EH (cell line): ENCODE measurements at places on chromosomes 5 and 9.

- peak; percentile 54 for DNase-seq
Observed at GRCh38 chr5:130034566-130035210, 130.4 kb downstream of the CHSY3 start.

GRCh38 chr5:40733879-40734563 is 21.7 kb downstream of the TTC33 start:
- DNase-seq: no peak

- no peak for DNase-seq
Observed at GRCh38 chr5:176608937-176609723, 826 bp downstream of the GPRIN1 start.

GRCh38 chr9:130320723-130321481 is 55.3 kb downstream of the HMCN2 start:
- no peak for DNase-seq

GRCh38 chr5:135821802-135822201 is 12.7 kb upstream of the SLC25A48 start:
- no peak for DNase-seq

DNA sequence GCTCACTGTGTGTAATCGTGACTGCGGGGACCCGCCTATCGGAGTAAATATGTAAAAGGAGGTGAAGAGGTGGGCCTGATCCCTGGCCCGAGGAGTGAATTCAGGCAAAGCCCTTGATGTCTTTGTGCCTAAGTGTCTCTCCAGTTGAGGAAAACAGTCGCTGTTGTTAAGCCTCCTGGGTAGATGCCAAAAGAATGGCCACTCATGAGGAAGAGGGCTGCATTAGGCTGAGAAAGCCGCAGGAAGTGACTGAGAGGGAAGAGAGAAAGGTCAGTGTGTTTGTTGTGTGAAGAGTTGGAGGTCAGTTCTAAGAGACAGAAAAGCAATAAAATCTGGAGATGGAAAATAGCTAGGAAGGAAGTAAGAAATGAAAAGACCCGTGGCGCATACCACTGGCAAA is 35.8 kb upstream of the PIP5K1B start:
- no peak for DNase-seq

- no peak for DNase-seq
Observed at GRCh38 chr9:86829496-86830046, 117.7 kb downstream of the GAS1 start.

DNA sequence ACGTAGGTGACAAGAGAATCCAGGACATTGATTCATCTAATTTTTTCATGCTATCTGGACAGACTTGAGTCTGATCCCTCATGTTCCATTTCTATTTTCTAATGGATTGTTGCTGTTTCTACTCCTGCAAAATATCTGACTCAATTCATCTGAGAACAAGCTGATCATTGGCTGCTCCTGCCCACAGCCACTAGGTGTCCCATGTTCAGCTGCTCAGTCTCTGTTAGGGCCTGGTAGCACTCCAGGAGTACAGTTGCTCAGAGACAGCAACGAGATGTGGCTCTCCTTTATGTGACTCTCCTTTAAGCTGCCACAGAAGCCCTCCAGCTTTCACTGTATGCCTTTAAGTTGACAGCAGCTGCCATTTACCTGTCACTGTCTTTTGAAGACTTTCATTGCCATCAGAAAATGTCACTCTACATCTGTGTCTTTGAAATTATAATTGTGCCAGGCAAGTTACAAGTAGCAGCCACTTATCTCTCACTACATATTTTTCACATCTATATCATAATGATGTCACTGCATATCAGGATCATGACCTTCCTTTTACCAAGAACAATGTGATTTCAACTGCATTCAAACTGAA is 1944.2 kb upstream of the NUDT12 start:
- DNase-seq: no peak

GRCh38 chr5:167576897-167577296 is 714.5 kb upstream of the WWC1 start:
- DNase-seq: no peak

GRCh38 chr5:156155598-156155997 is 171.4 kb upstream of the SGCD start:
- DNase-seq: no peak

- peak; percentile 76 for DNase-seq
Observed at GRCh38 chr9:113511856-113512761, 48.6 kb downstream of the RGS3 start.

DNA sequence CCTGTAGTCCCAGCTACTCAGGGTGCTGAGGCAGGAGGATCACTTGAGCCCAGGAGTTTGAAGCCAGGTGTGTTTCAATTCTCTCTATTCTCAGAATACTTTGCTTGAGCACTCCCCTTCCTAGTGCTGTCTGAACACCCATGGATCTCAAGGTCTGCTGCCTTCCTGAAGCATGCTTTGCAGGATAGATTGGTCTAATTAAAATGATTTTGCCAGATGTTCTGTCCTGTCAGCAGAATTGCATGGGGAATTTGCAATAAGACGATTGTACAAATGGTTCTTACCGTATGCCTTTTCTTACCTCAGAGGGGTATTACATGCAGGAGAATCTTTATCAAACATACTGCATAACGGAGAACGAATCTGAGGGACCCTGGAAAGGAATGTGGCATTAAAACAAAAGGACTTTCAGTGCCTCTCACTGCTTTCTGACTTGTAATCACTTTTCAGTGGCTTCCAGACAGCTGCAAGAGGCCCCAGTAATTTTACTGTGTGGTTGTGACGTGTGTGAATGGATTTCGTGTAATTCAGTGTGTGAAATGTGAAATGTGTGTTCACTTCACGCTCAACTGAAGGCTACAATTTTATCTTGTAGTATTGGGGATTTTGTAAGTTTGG is 587.2 kb upstream of the SEMA6A start:
- no peak for DNase-seq

GRCh38 chr9:35792024-35792813 is 828 bp downstream of the NPR2 start:
- DNase-seq: no peak

GRCh38 chr9:14250794-14251153 is 63.2 kb downstream of the NFIB start:
- no peak for DNase-seq

GRCh38 chr5:91150636-91151035 is 232.5 kb downstream of the ARRDC3 start:
- DNase-seq: no peak

DNA sequence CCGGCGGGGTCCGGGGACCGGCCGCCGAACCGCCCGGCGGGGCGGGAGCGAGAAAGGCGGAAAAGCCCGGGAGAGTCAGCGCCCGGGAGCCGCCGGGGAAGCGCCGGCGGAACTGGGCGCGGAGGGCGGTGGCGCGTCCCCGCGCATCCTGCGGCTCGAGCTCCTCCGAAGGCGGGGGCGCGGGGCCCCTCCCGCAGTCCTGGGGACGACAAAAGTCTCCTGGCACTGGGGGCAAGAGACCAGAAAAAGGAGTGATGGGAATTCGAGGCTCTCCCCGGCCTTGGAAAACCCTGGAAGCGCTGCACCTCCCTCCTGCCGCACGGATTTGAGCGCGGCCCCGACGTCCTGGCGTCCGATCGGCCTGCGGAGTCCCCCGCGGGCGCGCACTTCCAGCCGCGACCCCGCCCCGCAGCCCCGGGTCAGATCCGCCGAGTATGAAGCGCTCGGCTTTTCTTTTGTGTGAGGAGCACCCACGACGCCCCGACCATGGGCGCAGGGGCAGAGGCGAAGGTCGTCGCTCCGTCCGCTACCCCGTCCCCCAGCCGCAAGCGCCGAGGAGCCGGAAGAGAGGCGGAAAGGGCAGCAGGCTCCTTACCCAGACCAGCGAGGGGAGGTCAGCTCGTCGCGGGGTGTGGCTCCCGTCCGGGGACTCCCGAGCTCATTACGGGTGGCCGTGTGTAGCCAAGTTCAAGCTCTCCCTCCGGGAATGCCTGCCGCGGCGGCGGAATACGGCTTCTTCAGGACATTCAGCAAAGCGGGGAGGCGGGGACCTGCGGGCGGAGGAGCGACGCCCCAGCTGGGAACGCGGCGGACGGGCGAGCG is at the start of gene EPB41L4A:
Gene EPB41L4A, minus strand, starts transcription at position 114 of the 822 bp plus-strand sequence. CDS start 238 bp downstream, outside the sequence.
- peak; percentile 8 for DNase-seq

GRCh38 chr5:144333336-144333920 is 162.8 kb downstream of the KCTD16 start:
- peak; percentile 15 for DNase-seq

DNA sequence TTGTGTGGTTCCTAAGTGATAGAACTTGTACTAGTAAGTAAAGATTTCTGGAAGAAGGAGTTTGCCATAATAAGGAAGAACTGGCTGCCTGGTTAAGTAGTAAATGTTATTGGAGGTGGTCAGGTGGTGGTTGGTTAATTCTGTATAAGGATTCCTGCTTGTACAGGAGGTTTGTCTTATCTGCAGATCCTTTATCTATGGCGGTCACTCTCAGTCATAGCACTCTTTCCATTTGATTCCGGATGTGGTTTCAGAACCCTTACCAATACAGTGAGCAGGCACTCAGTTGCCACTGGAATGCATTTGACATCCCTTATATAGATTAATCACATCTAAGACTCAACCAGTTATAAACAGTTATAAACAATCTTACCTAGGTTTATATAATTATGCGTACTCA is 50.3 kb downstream of the RAD50 start:
- no peak for DNase-seq

GRCh38 chr9:89919171-89919681 is 314.4 kb downstream of the GADD45G start:
- no peak for DNase-seq

GRCh38 chr9:133058550-133059320 is 3.0 kb upstream of the CEL start:
- no peak for DNase-seq

GRCh38 chr5:378976-379742 is 57.6 kb downstream of the AHRR start:
- DNase-seq: peak; percentile 63

DNA sequence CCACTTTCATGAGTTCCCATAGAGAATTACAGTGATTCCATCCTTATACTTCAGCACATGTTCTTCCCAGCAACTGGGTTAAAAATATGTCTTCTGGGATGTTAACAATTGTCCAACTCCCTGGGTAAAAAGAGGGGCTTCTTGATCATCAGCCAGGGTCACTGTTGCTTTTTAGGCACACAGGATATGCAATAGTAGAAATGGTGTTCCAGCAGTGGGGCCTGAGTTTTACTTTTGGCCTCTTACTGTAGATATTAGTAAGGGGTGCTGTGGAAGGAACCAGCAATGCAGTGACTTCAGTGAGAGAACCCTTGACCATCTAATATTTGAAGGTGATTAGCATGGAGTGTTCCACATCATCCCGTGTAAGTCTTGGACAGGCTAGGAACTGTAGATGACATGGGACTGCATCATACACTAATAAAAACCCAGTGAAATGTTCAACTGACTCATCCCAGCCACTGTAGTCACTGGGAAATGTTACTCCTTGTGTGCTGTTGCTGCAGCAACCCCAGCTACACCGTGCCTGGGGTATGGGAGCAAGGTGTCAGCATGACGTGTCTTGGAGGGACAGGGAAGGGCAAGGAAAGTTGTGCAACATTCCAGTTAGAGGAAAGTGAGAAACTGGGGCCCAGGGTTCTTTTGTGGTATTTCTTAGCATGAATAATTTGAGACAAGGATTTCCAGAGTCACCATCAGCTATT is 610.9 kb downstream of the RAB3C start:
- peak; percentile 97 for DNase-seq

GRCh38 chr5:1755321-1755949 is 44.2 kb downstream of the MRPL36 start:
- no peak for DNase-seq

- DNase-seq: no peak
Observed at GRCh38 chr5:98064118-98064685, 709.3 kb upstream of the RGMB start.

DNA sequence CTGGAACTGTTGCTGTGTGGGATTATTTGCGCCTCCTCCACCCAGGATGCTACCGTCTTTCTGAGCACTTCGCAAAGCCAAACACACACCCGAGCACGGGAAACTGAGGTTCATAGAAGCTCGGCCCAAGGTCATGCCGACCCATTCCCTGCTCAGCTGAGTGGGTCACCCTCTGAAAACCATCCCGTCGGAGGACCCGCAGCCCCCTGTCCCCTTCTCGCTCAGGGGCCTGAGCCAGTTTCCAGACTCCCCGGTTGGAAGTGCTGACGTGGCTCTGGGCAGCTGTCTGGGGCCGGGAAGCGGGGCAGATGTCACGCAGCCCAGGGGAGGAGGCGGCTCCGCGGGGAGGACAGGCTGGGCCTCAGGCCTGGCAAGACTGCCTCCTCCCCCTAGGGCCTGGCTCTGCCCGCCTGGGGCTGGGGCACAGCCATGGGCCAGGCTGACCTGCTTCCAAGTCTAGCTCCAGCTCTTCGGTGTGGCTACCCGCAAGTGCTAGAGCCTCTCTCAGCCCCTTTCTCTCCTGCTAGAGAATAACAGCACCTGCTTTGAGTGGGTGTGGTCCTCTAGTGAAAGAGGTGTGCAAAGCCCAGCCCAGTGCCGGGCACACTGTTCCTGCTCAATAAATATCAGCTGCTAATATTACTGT is 9.9 kb upstream of the CXXC5 start:
- DNase-seq: peak; percentile 87

DNA sequence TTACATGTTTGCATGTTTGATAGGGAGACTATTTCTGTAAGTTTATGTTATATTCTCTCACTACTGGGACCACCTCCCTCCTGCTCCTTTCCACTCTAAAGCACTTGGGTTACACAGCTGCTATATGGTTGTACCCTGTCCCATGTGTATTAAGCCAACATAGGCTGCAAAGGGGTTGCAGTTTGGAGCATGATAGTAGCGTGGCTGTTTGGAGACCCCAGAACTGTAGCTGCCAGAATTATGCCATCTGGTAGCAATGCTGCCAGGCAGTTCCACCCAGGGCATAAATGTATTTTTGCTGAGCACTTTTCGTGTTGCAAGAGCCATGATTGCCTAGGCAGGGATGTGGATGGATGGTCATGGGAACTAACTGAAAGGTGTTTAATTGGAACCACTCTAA is 81.8 kb downstream of the CNTLN start:
- no peak for DNase-seq

- DNase-seq: peak; percentile 23
Observed at GRCh38 chr5:159241946-159242552, 21.0 kb upstream of the UBLCP1 start.

- DNase-seq: no peak
Observed at GRCh38 chr9:120780367-120780766, 12.8 kb downstream of the FBXW2 start.

- no peak for DNase-seq
Observed at GRCh38 chr5:155285706-155286105, 272.2 kb downstream of the KIF4B start.

GRCh38 chr9:116539549-116539948 is 147.6 kb upstream of the TRIM32 start:
- DNase-seq: no peak

- DNase-seq: no peak
Observed at GRCh38 chr5:163383754-163384153, 53.6 kb upstream of the CCNG1 start.
